ENCODE measurements at places on chromosomes 2 and 18. TPM values are rescaled to one million over a fixed set of nuclear protein-coding genes. Genes with fewer than 3 reads are reported as not detected.

SLC16A14 gene
- 2.4 TPM for total RNA-seq

KLHL14 gene
- 7.8 TPM for total RNA-seq

PLEK gene
- not detected for total RNA-seq

ARHGAP15 gene
- total RNA-seq: not detected

RGPD4 gene
- total RNA-seq: not detected

MBP gene
- 39.0 TPM for total RNA-seq

ZNF516 gene
- 108 TPM for total RNA-seq

NT5C1B gene
- not detected for total RNA-seq

RNF125 gene
- 2.6 TPM for total RNA-seq

MROH2A gene
- total RNA-seq: not detected

L3MBTL4 gene
- total RNA-seq: 8.0 TPM

VRK2 gene
- total RNA-seq: 22.7 TPM

FKBP7 gene
- total RNA-seq: 14.0 TPM

OSBPL6 gene
- total RNA-seq: 2.0 TPM

VSNL1 gene
- 1.1 TPM for total RNA-seq

PPIL3 gene
- 65.1 TPM for total RNA-seq

DTNA gene
- 34.0 TPM for total RNA-seq

ASB18 gene
- not detected for total RNA-seq

GPR75 gene
- total RNA-seq: 3.9 TPM

EVA1A gene
- total RNA-seq: 11.5 TPM

LIMS3 gene
- 0.93 TPM for total RNA-seq

LBX2 gene
- 9.3 TPM for total RNA-seq

CD207 gene
- not detected for total RNA-seq

REG3G gene
- not detected for total RNA-seq

TANC1 gene
- total RNA-seq: 29.8 TPM

Data from progenitor cell of endocrine pancreas (in vitro differentiated cells).